ENCODE measurements at places on chromosomes 6 and 20.
A peak's percentile ranks its signal among the peaks of the same experiment; 100 is the strongest.

DNA sequence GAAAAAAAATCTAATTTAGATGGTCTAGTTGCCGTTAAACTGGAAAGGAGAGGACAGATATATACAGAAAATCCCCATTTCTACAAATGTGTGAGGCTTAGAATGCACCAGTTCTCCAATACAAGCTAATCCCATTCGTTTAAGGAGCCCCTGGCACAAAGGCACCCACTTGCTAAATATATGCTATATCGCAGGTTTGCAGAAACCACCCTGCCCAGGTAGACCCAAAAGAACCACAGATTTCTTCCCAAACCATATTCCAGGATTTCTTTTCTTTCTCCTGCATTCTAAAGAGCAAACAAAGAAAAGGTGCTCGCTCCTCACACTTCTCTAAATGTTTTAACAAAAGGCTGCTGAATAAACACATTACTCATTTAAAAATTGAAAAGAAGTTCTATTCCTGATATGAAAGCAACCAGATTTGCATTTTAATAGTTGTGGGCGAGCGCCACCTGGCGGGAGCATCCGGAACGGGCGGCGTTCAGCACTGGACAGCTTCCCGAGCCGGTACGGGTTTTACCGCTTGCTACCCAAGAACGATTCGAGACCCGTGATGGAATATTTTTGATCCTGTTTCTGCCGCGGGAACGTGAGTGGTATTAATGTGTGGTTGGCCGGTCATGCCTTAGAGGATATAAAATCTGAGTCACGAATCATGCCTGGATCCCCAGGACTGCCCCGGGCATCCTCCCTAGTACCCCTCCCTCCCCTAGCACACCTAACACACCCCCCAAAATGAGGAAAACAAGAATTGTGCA is 2.1 kb downstream of the PTPRT start:
- peak; percentile 90 for DNase-seq

- no peak for DNase-seq
These were observed 49.4 kb downstream of the PSMG4 start for GRCh38 chr6:3308106-3308505.

DNA sequence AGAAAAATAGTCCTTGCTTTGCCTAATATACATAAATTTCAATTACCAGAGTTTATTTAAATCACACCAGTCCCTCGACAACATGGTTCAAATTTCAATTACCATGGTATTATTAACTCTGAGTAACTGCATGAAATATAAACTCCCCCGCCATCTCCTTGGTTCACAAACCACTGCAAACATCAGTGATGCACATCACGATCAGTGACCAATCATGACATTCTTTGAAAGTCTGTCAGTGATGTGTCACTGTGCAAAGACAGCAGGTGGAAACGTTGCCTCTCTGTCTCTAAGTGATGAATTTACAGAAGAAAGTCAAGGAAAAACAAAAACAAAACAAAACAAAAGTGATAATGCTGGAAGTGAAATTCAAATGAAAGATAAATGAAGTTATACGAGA is 86.7 kb downstream of the TASP1 start:
- DNase-seq = no peak

DNA sequence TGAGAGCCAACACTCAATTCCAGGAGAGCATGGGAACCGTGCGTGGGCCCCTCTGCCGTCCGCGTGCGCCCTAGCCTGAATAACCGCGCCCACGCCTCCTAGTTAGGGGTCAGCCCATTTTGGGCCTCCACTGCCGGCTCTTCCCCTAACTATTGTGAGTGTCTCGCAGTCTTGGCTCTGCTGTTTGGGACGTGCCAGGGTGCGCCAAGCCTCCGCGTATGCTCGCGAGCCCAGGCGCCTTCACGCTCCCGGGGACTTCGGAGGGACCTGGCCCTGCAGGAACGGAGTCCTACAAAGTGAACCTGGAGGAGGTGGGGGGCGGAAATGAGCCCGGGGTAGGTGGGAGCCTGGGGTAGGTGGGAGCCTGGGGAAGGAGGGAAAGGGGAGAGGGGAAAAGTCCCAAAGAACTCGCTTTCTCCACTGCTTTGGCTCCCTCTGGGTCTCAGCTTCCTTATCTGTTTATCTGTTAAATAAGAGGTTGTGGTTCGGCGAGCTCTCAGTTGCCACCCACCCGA is 873 bp upstream of the GCM2 start:
- DNase-seq = no peak

GRCh38 chr6:125174626-125175025 is 21.1 kb downstream of the TPD52L1 start:
- DNase-seq = no peak

DNA sequence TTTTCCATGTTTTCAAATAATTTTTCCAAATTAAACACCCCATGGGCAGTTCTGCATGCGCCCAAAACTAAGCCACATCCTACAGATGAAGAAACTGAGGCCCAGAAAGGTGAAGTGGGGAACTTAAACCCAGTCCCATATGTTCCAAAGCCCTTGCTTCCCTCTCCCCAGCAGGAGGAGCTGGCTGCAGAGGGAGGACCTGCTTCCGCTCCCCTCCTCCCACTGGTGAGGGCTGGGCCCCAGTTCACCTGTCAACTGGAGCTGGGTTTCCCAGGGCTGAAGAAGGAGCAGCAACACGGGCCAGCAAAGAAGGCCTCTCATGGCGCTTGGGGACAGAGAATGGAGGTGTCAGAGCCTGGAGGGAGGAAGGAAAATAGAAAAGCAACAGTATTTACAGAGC is 1.4 kb upstream of the RBPJL start:
- no peak for DNase-seq

GRCh38 chr6:155638200-155638599 is 182.6 kb upstream of the NOX3 start:
- DNase-seq = no peak

GRCh38 chr6:33974030-33974429 is 170.2 kb upstream of the MLN start:
- no peak for DNase-seq

DNA sequence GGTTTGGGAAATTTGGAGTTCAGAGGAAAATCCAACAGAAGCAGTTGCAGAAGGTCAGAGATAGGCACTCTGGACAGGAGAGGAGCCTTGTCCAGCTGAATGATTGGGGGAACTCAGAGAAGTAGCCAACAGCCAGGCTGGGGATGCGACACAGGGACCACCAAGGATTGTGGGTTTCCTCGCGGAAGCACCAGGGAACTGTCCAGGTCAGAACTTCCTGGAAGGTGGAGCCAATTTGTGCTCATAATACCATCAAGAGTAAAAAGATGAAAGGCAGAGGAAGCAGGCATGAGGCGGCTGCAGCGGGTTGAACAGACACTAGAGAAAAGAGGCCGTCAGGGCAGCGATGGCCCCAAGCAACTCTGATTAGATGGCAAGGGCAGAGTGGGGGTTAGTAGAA is 33.7 kb downstream of the MDFI start:
- DNase-seq = no peak

DNA sequence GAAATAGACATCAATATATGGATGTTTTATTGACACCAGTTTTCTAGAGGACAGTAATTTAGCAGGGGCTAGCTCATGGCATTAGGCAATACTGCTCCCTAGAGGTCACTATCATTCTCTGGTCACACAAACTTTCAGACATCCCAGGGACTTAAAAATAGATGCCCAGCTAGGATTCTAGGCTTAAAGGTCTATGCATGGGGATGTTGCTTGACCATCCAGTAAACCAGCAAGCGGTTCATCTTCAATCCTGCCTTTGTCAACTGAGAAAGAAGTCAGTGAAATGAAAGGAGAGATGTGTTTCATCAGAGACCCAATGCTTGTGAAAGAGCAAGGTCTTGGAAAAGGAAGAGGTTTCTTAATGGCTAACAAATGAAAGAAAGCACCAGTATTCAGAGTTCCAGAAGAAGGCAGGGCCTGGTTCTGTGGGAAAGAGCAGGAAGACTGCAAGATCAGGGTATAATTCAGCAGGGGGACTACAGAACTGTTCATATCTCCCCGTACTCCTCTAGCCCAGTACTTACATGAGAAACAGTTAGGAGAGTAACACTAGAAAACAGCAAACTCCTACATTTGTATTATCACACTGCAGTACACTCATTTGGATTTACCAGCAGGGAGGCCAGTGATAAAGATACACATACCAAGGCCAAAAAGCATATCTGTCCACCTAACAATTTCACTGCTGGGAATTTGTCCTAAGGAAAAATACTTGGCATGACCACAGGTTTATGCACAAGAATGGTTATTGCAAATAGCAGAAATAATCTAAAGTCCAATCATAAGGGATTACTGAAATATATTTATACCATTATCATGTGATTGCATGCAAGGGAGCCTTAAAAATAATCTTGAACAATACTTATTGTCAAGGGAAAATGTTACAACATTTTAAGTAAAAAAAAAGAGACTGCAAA is 151.4 kb upstream of the LAMA2 start:
- DNase-seq = no peak

DNA sequence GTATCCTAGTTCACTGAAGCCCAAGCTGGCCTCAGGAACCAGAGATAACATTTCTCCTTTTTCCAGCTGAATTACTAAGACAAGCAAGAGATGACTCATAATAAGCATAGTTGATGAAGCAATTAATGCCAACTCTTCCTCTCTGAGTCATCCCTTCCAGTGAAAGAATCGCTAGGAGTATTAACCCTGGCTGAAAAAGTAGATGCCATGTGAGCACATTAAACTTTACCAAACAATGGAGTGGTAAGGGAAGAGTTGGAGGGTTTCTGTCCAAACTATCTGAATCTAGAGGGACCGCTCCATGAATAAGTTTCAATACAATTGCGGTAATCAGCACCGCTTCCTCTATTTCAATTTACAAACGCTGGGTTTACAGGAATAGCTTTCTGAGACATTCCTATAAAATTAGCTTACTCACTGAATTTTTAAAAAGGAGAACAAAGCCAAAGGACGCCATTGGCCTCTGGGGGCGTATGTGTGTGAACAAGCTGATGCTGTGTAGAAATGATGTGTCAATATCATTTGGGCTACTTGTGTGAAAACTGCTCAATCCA is 48.3 kb downstream of the ATXN1 start:
- DNase-seq = no peak

GRCh38 chr6:148850964-148851363 is 104.1 kb downstream of the UST start:
- no peak for DNase-seq

GRCh38 chr6:89727501-89727900 is 89.0 kb upstream of the LYRM2 start:
- no peak for DNase-seq

DNA sequence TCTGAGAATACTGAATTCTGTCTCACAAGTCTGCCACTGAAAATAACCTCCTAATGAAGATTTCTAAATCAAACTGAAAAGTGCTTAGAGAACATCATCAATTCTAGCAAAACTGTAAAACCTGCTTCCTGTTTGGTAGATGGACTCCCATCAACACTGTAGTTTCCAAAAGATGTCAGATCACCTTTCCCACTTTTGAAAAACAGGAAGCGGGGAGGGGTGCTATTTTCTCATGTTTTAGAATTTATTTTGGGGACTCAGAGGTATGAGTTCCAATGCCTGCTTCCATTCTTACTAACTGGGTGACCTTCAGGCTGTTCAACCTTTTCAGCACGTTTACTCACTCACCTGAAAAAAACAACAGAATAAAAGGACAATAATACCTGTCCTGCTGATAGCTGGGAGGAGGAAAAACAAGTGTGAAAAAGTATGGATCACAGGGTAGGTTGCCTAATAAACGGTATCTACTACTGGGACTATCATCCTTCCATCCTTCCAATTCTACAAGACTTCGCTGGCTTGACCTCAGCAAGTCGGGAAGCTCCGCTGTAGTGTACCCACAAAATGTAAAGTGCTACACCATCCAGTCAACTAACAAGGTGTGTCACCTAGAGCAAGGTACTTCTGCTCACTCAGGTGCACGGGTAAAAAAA is 1.1 kb downstream of the ATP5F1E start:
- no peak for DNase-seq

Data from testis (tissue), 5 donors.